ENCODE measurements at places on chromosomes 6 and 20. TPM values are rescaled to one million over a fixed set of nuclear protein-coding genes. Genes with fewer than 3 reads are reported as not detected.

- no peak overlapping the region for H3K27ac ChIP-seq
- no peaks in the 10 kb centered on the region for H3K4me1 ChIP-seq
- DNase-seq, result no peak
- H3K4me3 ChIP-seq, result no peak overlapping the region
- no peaks in the 10 kb centered on the region for H3K27me3 ChIP-seq
Observed at GRCh38 chr6:81194374-81194773, 558.1 kb downstream of the TENT5A start.

DNA sequence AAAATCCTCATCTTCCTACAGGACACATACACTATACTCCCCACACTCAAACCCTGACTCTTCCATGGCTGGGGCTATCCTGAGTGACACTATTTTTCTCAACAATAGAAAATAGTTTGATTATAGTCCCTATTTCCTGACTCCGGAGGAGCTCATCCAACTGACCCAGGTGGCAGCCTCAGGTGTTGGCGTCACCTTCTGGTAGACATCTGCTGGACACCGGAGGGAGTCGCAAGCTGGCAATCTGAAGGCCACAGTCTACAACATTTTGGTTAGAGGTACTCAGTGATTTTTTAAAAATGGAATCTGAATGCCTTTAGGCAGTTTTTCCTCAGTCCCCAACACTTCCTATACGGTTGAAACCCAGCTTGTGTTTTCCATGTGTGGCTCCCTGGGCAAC is 32.2 kb upstream of the OCSTAMP start:
- no peaks in the 10 kb centered on the region for H3K4me1 ChIP-seq
- H3K36me3 ChIP-seq, result no peaks in the 10 kb centered on the region
- no peaks in the 10 kb centered on the region for H3K27me3 ChIP-seq

GRCh38 chr6:19535351-19535750 is 301.8 kb upstream of the ID4 start:
- DNase-seq, result no peak
- H3K27ac ChIP-seq, result no peak overlapping the region
- peaks cover 7% of the 10 kb centered on the region for H3K4me1 ChIP-seq
- H3K4me3 ChIP-seq, result no peak overlapping the region
- H3K27me3 ChIP-seq, result no peaks in the 10 kb centered on the region

C6orf58 gene
- total RNA-seq, result not detected

Data from esophagus squamous epithelium (tissue), 5 donors.